ENCODE measurements at places on chromosomes 3 and 15.

DNA sequence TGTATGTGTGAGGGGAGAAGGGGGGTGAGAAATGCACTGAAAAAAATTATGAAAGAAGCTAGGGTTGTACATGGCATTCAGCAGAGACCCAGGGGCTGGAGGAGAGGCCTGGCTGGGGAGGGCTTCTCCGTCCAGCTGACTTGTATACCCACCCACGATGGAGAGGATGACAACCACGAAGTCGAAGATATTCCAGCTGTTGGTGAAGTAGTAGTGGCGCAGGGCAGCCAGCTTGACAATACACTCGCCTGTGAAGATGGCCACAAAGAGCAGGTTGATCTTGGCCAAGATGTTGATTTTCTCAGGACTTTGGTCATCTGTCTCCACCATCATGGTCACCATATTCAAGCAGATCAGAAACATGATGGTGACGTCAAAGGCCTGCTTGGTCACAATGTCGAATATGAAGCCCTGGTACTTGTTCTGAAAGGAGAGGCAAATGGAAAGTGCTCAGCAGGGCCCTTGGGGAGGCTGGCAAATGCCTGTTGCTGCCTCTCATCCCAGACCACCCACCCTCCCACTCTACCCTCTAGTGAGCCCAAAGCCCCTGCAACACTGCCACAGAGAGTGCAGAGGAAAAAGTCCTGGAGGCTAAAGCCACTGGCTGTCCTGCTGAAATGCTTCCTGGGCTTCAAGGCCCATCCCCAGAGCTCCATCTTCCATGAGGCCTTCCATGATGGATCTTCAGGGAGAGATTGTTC is 58.1 kb downstream of the EXOG start:
- DNase-seq, result no peak

DNA sequence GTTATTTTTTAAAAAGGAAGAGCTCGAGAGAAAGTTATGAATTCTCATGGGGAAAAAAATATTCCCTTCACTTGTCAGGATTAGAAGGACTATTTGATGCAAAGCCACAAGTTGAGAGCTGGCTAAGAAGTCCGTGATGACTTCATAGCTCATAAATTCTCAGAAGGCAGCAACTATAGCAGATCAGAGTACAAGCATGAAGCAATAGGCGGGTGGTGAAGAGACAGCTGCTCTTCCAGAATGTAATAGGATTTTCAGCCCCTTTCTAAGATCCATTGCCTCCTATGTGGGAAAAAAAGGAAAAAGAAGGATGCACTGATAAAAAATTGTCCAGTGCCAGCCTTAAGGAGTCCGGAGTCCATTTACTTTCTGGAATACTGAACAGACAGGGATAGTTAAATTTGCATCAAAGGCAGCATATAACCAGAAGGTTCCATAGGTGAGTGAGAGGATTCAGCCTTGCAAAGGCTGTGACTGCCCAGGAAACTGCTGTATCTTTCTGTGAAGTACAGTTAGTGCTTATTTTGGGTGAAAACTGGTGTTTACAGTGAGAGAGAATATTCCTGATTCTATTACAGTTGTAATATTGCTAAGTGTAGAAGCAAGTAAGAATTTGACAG is 929.5 kb upstream of the ALCAM start:
- DNase-seq, result no peak

DNA sequence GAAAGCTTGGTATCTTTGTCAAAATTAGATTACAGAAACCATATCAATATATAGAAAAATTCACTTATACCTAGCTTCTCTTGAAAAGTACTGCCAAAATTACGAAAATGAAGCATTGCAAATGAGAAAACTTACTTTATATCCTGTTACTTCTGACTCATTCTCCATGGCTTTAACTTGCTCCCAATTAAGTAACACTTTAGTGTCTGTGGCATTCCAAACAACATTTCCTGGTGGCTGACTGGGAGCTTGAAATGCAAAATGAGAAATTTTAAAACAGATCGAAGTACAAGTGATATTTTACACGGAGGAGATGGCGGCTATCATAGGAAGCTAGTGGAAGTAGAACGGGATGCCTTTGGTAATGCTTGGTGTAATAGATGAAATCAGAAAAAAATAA is 347.3 kb downstream of the CNTN3 start:
- DNase-seq, result no peak

GRCh38 chr15:35827141-35827540 is 281.2 kb upstream of the DPH6 start:
- no peak for DNase-seq

GRCh38 chr3:38454884-38455638 is 1.4 kb downstream of the ACVR2B start:
- DNase-seq, result peak; percentile 73

- DNase-seq, result no peak
These were observed 229.7 kb downstream of the NAALADL2 start for GRCh38 chr3:175088766-175089380.

DNA sequence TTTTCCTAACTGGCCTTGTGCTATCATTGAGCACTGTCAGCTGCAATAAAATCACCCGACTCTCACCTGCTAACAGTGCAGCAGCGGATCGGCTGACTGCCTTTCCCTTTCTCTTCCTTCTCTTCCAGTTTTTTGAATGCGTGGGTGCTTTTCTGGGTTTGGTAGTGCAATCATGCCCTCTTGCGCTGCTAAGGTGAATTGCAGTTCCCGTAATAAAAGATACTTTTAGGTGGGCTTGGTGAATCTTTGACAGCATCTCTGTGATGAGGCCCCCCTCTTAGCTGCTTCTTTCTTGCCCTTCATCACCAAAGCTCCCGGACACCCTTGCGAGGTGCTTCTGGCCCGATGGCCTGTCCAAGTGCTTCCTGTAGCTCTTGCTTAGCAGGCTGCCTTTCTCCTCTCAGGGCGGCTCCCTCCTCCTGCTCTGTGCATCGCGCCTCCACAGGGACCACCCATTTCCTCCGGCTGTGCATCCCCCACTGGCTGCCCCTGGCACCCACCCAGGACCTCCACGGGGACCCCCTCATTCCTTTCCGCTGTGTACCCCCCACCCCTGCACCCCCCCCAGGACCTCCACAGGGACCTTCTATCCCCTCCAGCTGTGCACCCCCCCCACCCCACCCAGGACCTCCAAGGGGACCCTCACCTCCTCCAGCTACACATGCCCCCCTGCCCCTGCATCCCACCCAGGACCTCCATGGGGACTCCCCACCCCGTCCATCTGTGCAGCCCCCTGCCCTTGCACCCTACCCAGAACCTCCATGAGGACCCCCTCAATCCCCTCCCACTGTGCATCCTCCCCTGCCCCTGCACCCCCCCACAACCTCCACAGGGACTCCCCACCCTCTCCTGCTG is 50.8 kb upstream of the RPL32 start:
- peak; percentile 24 for DNase-seq

GRCh38 chr15:64944961-64945360 is 33.3 kb downstream of the ANKDD1A start:
- DNase-seq, result no peak

DNA sequence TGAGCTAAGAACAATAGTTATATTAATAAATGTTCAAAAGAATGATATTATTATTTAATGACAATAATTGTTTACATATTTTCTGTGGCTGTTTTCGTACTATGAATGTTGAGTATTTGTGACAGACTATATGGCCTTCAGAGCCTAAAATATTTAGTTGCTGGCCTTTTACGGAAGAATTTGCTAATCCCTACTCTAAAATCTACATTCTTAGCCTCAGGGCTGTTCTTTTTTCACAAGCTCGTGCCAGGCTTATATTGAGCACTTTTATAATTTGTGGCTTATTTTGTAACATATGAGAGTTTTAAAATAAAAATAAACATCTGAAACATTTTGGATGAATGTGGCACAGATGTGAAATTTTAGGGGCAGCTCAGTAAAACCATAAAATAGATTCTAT is 79.9 kb downstream of the KCNH8 start:
- DNase-seq, result no peak

- no peak for DNase-seq
These were observed 38.2 kb downstream of the VPS13C start for GRCh38 chr15:62021991-62022600.

DNA sequence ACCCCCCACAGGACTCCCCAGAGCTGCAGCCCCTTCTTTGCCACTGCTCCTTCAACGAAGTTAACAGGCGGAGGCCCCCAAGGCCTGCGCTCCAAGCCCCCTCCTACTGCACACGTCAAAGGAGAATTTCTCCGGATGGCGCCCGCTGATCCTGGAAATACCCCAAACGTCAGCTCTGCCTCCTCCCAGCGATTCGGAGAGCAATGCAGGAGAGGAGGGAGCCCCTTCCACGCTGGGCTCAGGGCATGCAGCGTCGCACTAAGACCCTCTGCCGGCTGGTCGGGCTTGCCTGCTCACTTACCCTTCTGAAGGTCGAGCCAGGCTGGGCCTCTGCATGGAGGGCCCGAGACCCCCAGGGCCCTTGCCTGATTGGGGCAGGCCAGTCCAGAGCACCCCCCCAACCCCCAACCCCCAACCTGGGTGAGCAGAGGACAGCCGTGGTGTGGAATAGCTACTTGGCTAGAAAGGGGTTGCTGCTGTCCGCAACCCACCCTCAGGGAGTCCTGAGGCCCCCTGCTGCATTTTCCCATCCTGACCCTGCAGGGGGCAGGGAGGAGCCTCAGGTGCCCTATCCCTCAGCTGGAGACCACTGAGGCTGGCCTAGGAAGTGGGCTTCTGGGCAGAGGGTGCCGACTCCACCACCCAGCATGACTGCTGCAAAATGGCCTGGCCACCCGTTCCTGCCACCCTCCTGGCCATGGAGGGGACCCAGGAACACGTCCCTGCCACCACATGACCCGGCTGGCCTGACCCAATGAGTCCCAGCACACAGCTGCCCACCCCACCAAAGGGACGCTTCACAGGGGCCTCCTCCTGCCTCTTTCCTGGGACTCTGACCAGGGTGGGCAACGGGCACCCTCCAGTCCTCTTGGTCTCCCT is 976 bp downstream of the ATP2B2 start:
- DNase-seq, result no peak

DNA sequence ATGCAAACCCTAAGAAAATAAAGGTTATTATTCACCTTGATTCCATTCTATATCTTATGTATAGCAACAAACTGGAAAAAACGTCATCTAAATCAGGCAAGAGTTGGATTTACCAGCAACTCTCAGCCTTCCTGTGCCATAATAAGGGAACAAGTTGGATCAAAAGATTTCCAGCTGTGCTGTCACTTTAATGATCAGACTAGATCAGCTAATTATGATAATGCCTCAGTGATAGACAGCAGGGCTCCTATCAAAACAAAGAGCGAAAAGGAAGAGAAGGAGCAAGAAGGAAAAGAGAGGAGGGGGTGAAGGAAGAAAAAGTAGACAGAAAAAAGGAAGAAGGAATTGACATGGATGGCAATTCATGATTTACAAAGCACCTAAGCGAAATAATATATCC is 36.7 kb upstream of the BCL6 start:
- no peak for DNase-seq

GRCh38 chr15:51829376-51830275 is at the start of gene TMOD3:
Gene TMOD3, plus strand, starts transcription at chr15:51829653. Its CDS starts 33,232 bp downstream, at chr15:51862885.
- peak; percentile 31 for DNase-seq

DNA sequence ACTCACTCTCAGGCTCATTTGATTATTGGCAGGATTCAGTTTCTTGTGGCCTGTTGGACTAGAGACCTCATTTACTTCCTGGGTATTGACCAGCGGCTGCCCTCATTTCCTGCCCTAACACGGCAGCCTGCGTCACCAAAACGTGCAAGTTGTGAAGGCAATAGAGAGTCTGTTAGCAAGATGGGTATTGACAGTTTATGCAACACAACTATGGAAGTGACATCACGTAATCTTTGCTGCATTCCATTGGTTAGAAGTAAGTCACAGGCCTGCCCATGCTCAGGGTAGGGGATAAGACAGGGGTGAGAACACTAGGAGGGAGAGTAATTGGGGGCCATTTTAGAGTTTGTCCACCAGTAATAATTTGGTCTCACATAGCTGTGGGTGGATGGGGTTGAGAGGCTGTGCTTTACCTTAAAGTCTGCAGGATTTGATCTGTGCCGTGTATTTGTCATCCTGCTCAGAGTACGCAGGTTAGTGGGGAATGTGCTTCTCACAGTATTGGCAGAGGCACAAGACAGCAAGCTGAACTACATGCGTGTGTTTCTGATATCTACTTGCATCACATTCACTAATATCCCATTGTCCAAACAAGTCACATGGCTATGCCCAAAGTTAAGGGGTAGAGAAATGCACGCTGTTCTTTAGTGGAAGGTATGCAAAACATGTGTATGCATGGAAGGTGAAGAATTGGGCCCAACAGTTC is 83.3 kb downstream of the EDEM1 start:
- DNase-seq, result no peak

GRCh38 chr3:4501437-4501836 is 8.3 kb downstream of the ITPR1 start:
- no peak for DNase-seq

GRCh38 chr15:78909791-78910228 is 35.0 kb downstream of the CTSH start:
- no peak for DNase-seq

DNA sequence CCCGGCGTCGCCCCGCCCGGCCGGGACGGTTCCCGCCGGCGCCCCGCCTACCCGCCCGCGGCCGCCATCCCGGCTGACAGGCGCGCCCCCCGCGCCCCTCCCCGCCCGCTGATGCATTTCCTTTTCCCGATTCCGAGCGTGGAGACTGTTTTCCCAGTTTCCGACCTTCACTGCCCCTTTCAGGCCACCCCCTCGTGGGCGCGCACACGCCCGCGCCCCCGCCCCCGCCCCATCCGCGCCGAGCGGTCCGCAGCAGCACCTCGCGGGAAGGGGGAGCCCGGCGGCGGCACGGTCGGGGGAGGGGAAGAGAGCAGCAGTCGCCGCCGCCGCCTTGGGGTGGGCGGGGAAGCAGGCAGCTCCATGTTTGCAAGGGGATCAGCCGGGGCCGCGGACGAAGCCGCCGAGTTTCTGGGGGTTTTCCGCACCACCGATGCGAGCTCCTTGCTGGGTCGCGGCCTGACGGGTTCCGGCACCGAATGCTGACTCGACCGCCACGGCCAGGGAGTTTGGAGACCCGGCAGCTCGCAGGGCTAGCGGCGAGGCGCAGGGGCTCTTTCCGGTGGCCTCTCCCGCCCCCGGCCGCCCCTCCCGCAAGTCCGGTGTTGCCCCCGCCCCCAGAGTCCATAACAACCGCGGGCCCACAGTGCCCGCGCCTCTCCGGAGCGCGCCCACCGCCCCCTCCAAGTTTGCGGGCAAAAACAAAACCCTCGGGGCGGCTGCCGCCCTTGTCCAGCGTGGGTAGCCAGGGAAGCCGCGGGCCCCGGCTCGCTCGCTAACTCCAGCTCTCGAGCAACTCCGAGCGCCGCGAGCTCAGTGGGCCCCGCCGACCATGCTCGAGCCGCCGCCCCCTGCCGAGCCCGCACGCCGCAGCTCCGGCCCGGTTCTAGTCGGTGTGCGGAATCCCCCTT is 3.2 kb upstream of the SIN3A start:
- no peak for DNase-seq

- no peak for DNase-seq
These were observed 221.7 kb upstream of the TLE3 start for GRCh38 chr15:70319466-70319865.

- no peak for DNase-seq
These were observed 18.5 kb upstream of the LIPC start for GRCh38 chr15:58413253-58413652.

- no peak for DNase-seq
These were observed 118.9 kb downstream of the NECTIN3 start for GRCh38 chr3:111190518-111190917.

GRCh38 chr3:187367561-187368103 is 553 bp upstream of the RTP4 start:
- no peak for DNase-seq

- no peak for DNase-seq
These were observed 286.6 kb downstream of the PTPRG start for GRCh38 chr3:61847784-61848462.

GRCh38 chr15:85289677-85290365 is 90.6 kb upstream of the AKAP13 start:
- DNase-seq, result no peak

Measured in NCI-H2107 (cell line).